ENCODE measurements at places on chromosomes 4 and X. TPM values are rescaled to one million over a fixed set of nuclear protein-coding genes. Genes with fewer than 3 reads are reported as not detected.

- H3K27me3 ChIP-seq = no peaks in the 10 kb centered on the region
- H3K4me3 ChIP-seq = no peak overlapping the region
- peaks cover 9% of the 10 kb centered on the region for H3K4me1 ChIP-seq
- no peak for DNase-seq
- no peak overlapping the region for H3K27ac ChIP-seq
Observed at GRCh38 chr4:3287972-3288570, 4.8 kb upstream of the RGS12 start.

DNA sequence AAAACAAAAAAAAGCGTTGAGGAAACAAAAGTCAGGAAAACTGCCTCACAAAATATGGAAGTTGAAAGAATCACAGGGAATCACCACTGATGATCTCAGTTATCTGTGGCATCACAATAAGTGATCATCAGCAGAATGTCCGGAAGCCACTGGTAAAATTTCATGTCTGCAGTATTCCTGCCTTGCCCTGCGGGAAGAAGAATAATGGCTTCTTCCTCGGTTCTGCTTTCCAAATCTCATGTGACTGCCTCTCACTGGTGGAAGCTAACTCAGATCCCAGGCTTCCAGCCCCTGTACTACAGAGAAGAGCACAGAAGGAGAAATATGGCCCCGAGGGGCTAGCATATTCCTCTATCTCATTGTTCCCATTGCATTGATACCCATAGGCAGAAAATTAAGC lies 12.7 kb upstream of the ZNF330 start:
- H3K27ac ChIP-seq = no peak overlapping the region
- DNase-seq = no peak
- no peaks in the 10 kb centered on the region for H3K27me3 ChIP-seq
- H3K4me1 ChIP-seq = no peaks in the 10 kb centered on the region
- no peak overlapping the region for H3K4me3 ChIP-seq

Gene RHOXF1
- not detected for polyA plus RNA-seq

Gene TRAM1L1
- polyA plus RNA-seq = not detected

Gene C4orf36
- not detected for polyA plus RNA-seq

DNA sequence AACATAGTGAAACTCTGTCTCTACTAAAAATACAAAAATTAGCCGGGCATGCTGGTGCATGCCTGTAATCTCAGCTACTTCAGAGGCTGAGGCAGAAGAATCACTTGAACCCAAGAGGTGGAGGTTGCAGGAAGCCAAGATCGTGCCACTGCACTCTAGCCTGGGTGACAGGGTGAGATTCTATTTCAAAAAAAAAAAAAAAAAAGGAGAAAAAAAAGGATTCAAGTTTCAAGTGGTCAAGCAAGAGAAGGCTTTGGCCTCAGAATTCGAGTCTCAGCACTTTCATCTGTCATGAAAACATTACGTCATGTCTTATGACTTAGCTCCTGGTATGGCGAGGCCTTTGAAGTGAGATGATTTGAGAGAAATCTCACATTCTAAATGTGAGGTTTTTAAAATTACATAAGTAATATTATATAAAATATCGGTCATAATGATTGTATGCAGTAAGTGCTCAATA lies 21.2 kb upstream of the DHRSX start:
- H3K36me3 ChIP-seq = no peaks in the 10 kb centered on the region
- no peak overlapping the region for H3K4me3 ChIP-seq
- DNase-seq = no peak

Gene VCX2
- not detected for polyA plus RNA-seq

DNA sequence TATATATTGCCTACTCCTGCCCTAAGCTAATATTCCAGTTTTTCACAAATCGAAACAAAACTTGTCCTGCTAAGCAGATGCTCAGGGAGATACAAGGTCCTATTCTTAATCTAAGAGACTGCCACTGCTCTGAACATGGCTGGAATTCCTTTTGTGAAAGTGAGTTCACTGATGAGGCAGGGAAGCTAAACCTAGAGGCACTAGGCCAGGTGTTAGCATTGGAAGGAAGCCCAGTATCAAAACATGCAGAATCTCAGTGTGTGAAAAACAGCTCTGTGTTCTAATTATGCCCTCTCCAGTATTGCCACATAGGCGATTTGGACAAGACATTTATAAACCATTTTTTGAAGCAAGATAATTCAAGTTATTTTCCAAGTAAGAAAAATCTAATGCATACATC lies 47.6 kb downstream of the ABCG2 start:
- DNase-seq = no peak
- no peak overlapping the region for H3K4me3 ChIP-seq
- H3K4me1 ChIP-seq = no peaks in the 10 kb centered on the region
- H3K27me3 ChIP-seq = no peaks in the 10 kb centered on the region
- H3K27ac ChIP-seq = no peak overlapping the region

GRCh38 chrX:140501940-140502468 lies 2.9 kb downstream of the SOX3 start:
- no peak overlapping the region for H3K4me3 ChIP-seq
- no peaks in the 10 kb centered on the region for H3K4me1 ChIP-seq
- no peaks in the 10 kb centered on the region for H3K27me3 ChIP-seq

DNA sequence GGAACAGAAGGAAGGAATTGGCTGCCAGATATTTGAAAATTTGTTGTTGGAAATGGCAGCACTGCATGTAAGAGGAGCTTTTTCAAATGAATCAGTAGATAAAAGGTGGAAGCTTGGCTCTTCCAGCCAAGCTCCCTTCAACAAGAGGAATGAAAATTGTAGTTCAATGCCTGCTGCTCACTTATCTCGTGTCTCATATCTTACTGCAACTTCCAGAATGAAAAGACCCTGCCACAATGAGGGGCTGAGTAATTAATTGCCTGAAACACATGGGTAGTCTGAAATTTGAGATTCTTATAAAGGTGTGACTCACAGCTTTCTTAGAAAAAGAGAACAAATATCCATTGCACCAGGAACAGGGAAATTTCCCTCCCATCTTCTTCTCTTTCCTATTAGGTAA lies 53.0 kb downstream of the HAND2 start:
- no peak for DNase-seq
- H3K4me1 ChIP-seq = no peaks in the 10 kb centered on the region
- H3K4me3 ChIP-seq = no peak overlapping the region
- no peaks in the 10 kb centered on the region for H3K27me3 ChIP-seq
- H3K27ac ChIP-seq = no peak overlapping the region
- H3K36me3 ChIP-seq = no peaks in the 10 kb centered on the region

DNA sequence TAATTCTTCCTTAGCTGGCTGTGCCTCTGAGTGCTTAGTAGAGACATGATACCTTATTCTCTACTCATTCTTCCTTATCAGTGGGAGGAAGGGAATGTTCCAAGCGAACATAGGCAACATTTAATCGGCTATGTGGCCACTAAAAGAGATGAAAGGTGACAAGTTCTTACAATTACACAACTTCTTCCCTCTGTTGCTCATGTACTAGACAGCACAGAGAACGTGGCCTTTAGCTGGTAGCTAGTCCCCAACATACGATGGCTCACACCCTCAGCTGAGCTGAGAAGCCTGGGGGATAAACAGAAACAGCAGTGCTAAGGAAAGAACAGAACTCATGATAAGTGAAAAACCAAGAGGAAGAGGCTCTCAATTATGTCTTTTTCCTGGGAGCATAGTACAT lies 52.2 kb downstream of the APOO start:
- H3K27me3 ChIP-seq = no peaks in the 10 kb centered on the region
- H3K27ac ChIP-seq = no peak overlapping the region
- DNase-seq = no peak

GRCh38 chr4:7651461-7651921 lies 216.8 kb upstream of the PSAPL1 start:
- H3K4me3 ChIP-seq = no peak overlapping the region
- H3K36me3 ChIP-seq = no peaks in the 10 kb centered on the region

Gene MPC1L
- not detected for polyA plus RNA-seq

DNA sequence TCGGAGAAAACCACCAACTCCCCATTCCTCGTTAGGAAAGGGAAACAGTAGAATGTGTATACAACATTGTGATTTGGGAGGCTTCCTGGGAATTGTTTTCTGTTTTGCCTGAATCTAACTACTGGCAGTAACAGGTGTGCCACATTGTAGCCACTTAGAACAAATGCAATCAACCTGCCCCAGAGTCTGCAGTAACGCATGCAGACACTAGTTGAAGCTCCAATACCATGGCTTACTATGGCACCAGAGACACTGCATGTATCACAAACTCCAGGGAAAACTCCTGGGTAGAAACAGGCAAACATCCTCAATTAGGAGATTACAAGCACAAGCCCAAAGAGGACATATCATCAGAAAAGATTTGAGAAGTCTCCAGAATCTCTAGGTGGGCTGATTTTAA lies 154.2 kb upstream of the NEIL3 start:
- no peak for DNase-seq
- no peak overlapping the region for H3K27ac ChIP-seq
- no peaks in the 10 kb centered on the region for H3K27me3 ChIP-seq

DNA sequence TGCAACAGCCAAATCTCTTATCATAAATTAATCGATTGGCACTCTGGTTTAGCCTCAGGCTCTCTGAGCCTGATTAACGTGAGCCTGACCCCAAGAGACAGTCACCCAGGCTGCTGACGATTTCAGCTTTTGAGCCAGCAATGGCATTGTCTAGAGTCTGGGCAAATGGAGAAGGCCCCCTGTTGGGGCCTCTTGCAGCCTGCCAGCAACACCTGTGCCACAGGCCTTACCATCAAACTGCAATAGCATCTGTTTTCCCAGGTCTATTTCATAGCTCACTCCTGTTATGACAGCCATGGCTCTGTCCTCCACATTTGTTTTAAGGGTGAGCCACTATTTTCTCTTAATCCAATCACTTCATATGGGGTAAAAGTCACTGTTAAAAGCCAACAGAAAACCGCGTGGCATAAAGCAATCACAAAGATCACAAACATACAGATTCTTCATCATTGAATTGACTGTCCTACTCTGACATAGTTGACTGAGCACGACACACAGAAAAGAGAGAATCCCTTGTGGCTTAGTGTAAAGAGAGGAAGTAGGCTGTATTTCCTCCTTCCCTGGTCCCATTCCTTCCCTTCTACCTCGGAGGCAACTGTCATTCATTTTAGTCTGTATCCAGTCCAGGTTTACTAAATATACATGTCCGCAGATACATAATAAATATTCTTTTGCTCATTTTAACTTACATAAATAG lies 47.8 kb downstream of the SLC9A7 start:
- no peaks in the 10 kb centered on the region for H3K4me1 ChIP-seq
- H3K36me3 ChIP-seq = no peaks in the 10 kb centered on the region
- DNase-seq = no peak
- H3K27ac ChIP-seq = no peak overlapping the region
- H3K4me3 ChIP-seq = no peak overlapping the region
- no peaks in the 10 kb centered on the region for H3K27me3 ChIP-seq

- no peak overlapping the region for H3K27ac ChIP-seq
- H3K4me1 ChIP-seq = peaks cover 88% of the 10 kb centered on the region
- no peak overlapping the region for H3K4me3 ChIP-seq
- DNase-seq = no peak
Observed at GRCh38 chr4:142559986-142560385, 286.1 kb downstream of the INPP4B start.

DNA sequence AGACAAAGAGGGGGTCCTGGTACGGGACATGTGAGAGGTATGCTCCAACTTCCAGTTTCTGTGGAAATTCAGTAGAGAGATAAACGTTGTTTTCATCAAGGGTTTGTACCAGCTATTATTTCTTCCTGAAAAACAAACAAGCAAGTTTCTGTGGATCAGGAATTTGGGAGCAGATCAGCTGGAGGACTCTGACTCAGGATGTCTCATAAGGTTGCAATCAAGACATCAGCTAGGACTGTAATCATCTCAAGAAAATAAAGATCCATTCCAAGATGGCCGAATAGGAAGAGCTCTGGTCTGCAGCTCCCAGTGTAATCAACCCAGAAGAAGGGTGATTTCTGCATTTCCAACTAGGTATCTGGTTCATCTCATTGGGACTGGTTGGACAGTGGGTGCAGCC lies 23.5 kb upstream of the NFKB1 start:
- no peaks in the 10 kb centered on the region for H3K4me1 ChIP-seq
- DNase-seq = no peak
- no peak overlapping the region for H3K27ac ChIP-seq
- no peaks in the 10 kb centered on the region for H3K36me3 ChIP-seq
- no peaks in the 10 kb centered on the region for H3K27me3 ChIP-seq
- H3K4me3 ChIP-seq = no peak overlapping the region

Gene UGT2B17
- not detected for polyA plus RNA-seq

GRCh38 chrX:69096963-69097362 lies 68.3 kb downstream of the PJA1 start:
- no peaks in the 10 kb centered on the region for H3K36me3 ChIP-seq
- H3K27ac ChIP-seq = no peak overlapping the region
- H3K27me3 ChIP-seq = no peaks in the 10 kb centered on the region
- H3K4me3 ChIP-seq = no peak overlapping the region
- H3K4me1 ChIP-seq = no peaks in the 10 kb centered on the region
- DNase-seq = no peak

DNA sequence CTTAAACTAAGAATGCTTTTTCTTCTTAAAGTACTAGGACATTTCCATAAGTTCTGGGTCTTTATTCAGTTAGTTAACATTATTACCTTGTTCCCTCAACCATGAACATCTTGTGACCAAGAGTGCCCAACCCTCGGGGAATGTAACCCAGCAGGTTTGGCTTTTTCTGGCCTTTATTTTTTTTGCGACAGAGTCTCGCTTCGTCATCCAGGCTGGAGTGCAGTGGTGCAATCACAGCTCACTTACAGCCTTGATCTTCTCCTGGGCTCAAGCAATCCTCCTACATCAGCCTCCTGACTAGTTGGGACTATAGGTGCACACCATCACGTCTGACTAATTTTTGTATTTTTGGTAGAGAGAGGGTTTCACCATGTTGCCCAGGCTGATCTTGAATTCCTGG lies 65.1 kb downstream of the USP11 start:
- no peak overlapping the region for H3K27ac ChIP-seq
- H3K27me3 ChIP-seq = no peaks in the 10 kb centered on the region
- H3K36me3 ChIP-seq = no peaks in the 10 kb centered on the region
- DNase-seq = no peak
- no peak overlapping the region for H3K4me3 ChIP-seq

GRCh38 chr4:89172865-89173264 lies 61.5 kb downstream of the TIGD2 start:
- no peaks in the 10 kb centered on the region for H3K27me3 ChIP-seq
- H3K27ac ChIP-seq = no peak overlapping the region
- H3K4me1 ChIP-seq = no peaks in the 10 kb centered on the region
- no peak for DNase-seq
- H3K36me3 ChIP-seq = no peaks in the 10 kb centered on the region

GRCh38 chr4:102441978-102442911 lies 58.9 kb upstream of the NFKB1 start:
- no peak overlapping the region for H3K27ac ChIP-seq
- no peaks in the 10 kb centered on the region for H3K27me3 ChIP-seq
- no peak for DNase-seq
- peaks cover 5% of the 10 kb centered on the region for H3K4me1 ChIP-seq
- H3K4me3 ChIP-seq = no peak overlapping the region

Gene MXRA5
- not detected for polyA plus RNA-seq

Gene UGT2A3
- not detected for polyA plus RNA-seq

DNA sequence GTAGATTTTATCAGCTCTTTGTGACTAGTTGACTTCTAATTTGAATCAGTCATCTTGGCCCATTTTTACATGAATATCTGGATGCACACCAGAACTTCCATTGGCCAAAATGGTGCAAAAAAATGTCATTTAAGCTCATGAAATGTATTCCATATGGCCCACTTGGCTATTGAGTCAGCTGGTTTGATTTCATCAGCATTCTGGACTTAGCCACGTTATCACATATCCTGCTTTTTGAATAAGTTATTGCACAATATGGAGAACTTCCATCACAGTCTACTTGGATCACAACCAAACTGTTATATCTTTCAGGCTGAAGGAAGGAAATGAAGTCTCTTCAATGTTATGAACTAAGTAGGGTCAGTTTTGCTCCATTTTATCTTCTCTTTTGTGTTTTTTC lies 640.6 kb downstream of the PCDH7 start:
- no peak overlapping the region for H3K4me3 ChIP-seq
- no peak overlapping the region for H3K27ac ChIP-seq
- no peak for DNase-seq
- H3K4me1 ChIP-seq = no peaks in the 10 kb centered on the region
- no peaks in the 10 kb centered on the region for H3K27me3 ChIP-seq
